ENCODE measurements at places on chromosomes 2 and 18.
A peak's percentile ranks its signal among the peaks of the same experiment; 100 is the strongest.

- no peak for DNase-seq
Measured at GRCh38 chr18:58579561-58580047, 49.3 kb downstream of the ALPK2 start.

DNA sequence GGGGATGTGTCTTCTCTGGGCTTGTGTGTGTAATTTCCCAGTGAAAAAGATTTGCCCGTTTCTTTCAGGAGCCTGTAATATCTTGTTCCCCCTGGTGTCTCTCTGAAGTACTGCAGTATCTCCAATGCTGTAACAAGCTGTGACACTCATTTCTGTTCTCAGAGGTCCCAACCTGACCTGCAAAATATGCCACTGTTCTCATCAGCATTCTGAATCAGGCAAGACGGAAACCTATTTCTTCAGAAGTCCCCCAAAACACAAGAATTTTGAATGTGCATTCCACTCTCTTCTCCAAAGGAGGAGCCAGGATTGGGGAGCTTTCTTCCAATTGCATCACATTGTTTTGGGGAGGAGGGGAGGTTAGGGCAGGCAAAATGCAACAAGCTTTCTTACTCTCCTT, 77.0 kb upstream of the CNGA3 start:
- peak; percentile 23 for DNase-seq

GRCh38 chr2:183522489-183523266, 398.4 kb downstream of the NUP35 start:
- no peak for DNase-seq

GRCh38 chr2:69717861-69718273, 24.1 kb upstream of the ANXA4 start:
- DNase-seq = no peak

- no peak for DNase-seq
Measured at GRCh38 chr18:78769502-78770105, 210.0 kb upstream of the SALL3 start.

DNA sequence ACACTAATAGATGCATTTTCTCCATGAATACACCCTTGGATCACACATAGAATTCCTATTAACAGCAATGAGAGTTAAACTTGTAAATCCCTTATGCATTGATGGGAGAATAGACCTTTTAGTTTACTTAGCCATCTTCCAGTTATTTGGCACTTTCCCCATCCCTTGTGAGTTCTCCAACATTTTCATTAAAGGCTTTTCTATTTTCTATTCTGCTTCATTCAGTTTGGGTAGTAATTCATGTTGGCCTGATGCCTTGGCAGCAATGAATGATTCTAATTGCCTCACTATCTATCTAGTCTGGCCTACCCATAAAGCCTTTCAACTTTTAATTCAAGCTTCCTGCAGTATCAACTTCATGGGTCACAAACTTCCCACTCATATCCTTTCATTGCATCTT, 32.3 kb downstream of the TBR1 start:
- DNase-seq = no peak

DNA sequence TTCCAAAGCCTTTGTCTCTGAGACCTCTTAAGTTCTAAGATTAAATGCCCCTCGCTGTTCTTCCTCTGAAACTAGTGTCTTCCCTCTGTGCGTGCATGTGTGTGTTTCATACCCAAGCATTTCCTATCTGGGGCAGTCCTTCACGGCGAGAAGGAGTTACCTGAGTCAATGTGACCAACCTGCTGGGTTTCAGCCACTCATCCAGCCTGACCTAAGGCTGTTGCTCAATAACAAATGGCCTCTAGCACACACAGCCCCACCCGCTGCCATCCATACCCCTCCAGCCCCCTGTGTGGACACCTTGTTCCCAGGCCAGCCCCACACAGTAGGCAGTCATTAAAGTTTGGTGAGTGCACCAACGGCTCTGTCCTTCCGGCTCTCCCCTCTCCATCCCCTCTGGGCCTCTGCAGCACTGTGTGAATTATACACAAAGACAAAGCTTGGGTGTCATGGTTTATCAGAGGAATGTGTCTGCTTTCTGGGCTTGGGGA, 53.8 kb upstream of the FOSL2 start:
- no peak for DNase-seq

DNA sequence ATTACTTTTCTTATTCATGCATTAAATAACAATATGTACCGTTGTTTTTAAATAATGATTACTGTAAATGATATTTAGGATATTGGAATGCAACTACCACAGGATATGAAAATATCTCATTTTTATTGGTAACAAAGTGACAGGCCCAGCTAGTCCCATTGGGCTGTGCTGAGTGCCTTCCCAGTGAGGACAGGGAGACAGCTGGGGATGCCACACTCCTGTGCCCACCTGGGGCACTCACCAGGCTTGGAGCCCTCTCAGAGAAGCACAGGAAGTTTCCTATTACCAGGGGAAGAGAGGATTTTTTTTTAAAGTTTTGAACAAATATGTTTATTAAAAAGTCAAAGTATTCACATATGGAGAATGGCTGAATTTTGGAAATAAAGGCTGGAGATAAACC, 48.9 kb downstream of the PARD6G start:
- no peak for DNase-seq

- DNase-seq = no peak
Measured at GRCh38 chr2:213104903-213105202, 46.6 kb downstream of the IKZF2 start.

DNA sequence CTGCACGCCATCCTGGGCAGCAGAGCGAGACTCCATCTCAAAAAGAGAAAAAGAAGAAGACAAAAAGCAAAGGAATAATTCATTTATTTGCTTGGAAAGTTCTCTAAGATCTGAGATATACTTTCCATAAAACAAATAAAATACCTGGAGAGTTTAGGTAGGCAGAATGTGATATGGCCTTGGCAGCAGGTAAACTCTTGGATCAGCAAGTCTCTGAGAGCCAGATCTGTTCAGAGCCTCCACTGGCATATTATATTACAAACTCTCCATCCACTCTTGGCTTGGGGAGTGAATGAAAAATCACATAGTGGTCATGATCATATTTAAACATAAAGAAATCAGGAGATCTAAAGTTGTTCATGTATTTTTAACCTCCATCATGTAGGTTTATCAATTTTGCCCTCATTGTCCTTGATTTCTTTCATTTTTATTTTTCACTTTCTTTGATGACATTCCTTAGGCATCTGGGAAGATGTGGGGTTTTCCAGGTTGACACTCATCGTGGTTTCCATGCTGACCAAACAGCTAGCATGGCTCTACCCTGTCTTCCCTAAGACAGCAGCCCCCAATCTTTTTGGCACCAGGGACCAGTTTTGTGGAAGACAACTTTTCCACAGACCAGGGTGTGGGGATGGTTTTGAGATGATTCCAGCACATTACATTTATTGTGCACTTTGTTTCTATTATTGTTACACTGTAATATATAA, 10.2 kb downstream of the LRRFIP1 start:
- no peak for DNase-seq

GRCh38 chr18:27181726-27182125, 3.4 kb downstream of the CHST9 start:
- no peak for DNase-seq

DNA sequence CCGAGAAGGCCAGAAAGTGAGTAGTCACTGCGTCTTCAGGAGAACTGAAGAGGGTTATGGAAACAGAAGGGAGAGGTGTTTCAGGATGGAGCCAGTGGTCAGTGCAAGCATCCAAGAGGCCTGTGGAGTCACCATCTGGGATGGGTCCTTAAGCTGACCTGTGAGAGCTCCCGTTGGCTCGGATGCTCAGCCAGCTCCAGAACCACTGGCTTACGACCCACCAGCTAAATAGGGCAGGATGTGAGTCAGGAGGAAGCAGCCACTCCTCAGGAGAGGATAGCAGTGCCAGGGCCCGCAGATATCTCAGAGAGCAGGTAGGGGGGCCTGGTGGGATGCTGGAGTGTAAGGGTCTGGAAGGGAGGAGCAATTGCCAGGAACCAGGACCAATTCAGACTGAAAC, 63.1 kb upstream of the B3GNT7 start:
- DNase-seq = no peak

- no peak for DNase-seq
Measured at GRCh38 chr2:226693521-226693920, 106.1 kb downstream of the IRS1 start.

DNA sequence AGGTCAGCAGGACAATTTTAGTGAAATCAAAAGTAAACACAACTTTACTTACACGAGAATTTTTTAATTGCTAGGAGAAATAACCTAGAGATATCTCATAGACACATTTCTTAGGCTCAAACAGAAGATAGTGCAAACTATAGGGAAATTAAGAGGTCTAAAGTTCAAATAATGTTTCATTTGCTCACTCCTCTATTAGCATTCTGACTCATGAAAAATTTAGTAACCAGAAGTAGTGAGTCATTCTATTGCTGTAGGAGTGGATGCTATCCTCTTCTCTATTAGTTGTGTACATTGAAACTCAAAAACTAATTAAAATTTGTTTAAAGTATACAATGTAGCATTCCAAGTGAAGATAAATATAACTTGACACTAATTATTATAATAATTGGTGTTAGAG, 908.3 kb upstream of the TMEFF2 start:
- DNase-seq = no peak

GRCh38 chr2:227256605-227257004, 68.4 kb upstream of the MFF start:
- DNase-seq = no peak

Data from CD4-positive, alpha-beta T cell treated with Interleukin-10 for 1 hour (primary cell).